ENCODE measurements at places on chromosomes 7 and 10.
A peak's percentile ranks its signal among the peaks of the same experiment; 100 is the strongest.

- no peak for DNase-seq
Observed at GRCh38 chr7:151086802-151087244, 548 bp downstream of the AGAP3 start.

GRCh38 chr7:79386688-79387422 lies 66.6 kb downstream of the MAGI2 start:
- no peak for DNase-seq

GRCh38 chr7:48837266-48837665 lies 87.1 kb upstream of the CDC14C start:
- DNase-seq, result no peak

DNA sequence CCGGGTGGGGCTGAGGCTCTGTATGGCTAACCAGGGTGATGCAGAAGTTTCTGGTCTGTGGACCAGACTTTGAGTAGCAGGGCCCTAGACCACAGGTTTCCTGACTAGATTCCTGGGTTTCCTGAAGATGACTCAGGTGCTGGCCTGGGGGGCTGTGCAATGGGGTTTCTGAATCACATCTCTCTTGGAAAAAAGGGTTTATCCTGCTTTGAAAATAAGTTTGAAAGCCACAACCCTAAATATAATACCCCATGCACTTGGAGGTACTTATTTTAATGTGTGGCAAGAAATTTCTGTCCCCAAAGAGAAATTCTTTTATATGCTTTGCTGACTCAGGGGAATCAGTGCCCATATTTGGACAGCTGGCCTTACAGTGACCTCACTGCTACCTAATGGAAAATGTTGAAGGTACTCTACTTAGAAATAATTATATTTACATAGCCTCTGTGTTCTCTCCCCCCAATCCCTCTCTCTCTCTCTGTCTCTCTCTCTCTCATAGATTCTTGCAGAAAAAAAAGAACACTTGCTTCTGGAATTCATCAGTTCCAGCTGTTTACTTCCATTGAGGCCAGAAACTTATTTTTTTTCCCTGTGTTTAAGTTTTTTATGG lies 184.4 kb upstream of the LYZL2 start:
- DNase-seq, result no peak

GRCh38 chr10:14873090-14873760 lies 5.4 kb upstream of the SUV39H2 start:
- DNase-seq, result no peak

DNA sequence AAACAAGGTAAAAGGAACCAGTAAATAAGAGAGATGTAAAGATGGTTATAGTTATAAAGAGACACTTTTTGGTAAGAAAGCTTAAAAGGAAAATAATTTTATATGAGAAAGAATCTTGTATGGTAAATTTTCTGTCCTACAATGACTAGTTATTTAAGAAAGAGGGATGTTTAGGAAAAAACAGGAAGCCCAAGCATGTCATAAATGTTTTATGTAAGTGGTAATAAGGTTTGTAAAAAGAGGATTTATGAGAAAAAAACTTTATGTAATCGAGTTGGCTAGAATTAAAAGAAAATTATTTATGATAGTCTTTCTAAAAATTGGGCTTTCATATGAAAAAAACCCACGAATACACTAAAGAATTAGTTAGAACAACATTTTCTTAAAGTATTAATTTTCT lies 34.2 kb upstream of the CREB3L2 start:
- DNase-seq, result no peak

DNA sequence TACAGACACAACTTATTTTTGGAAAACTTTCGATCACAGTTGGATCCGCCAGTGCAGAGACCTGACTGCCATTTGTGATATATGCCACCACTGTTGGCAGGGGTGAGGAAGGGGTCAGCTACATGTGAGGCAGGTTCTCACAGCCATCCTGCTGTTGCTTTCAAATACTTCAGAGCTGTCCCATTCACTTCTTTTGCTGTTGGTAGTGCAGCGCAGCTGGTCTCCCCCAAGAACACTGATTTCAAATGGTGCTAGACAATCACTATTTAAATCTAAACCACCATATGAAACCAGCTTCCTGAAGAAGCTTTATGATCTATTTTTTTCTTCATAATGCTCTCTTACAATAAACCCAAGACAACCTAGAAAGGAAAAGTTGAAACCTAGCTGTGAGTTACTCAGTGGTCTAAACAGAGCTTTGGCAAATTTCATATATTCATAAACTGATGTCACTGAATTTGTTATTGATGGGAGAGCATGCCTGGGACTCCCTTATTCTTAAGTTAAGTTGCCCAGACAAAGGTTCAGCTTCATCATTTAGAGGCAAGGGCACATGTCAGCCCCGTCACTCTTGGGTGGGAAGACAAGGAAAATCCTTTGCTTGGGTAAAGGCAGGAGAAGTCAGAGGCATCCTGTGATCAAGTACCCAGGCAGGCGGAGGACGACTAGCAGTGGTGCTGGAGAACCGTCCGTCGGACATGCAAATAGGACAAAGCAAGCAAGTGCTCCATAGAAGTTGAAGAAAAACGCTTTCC lies 143.4 kb upstream of the KLF14 start:
- DNase-seq, result no peak

DNA sequence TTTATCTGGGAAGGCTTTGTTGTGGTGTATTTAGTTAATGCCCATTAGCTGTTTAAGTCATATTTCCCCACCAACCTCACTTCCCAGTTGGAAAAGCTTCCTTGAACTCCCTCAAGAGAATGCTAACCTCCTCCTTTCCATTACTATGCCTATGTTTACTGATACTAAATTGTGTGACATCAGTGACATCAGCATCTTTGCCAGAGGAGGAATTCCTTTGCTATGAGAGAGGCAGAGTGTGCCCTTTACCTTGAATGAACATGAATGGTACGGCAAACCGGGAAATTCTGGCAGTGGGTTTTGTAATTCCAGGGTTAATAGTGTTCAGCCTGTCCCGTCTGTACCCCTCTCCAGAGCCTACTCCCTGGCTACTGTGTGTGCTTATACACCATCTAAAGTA lies 22.1 kb upstream of the GLCCI1 start:
- DNase-seq, result no peak

- no peak for DNase-seq
Observed at GRCh38 chr7:55554038-55554437, 18.3 kb downstream of the VOPP1 start.

DNA sequence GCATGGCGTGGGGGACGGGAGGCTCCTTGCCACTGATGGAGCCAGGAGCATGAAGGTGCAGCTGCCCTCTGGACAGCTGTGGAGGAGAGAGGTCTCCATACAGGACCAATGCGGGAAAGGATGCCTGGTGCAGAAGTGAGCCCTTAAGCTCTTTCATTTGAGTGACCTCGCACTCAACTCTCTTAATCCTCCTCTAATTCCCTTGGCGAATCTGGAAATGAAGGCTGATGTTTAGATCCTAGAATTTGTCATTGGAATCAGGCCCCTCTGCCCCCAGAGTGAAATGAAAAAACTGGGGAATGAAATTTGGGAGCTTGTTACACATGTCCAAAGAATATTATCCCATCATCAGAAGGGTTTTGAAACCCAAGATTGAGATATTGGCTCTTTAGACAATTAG lies 639.5 kb downstream of the LRMDA start:
- no peak for DNase-seq

- no peak for DNase-seq
Observed at GRCh38 chr7:130488392-130489139, 3.3 kb upstream of the MEST start.

DNA sequence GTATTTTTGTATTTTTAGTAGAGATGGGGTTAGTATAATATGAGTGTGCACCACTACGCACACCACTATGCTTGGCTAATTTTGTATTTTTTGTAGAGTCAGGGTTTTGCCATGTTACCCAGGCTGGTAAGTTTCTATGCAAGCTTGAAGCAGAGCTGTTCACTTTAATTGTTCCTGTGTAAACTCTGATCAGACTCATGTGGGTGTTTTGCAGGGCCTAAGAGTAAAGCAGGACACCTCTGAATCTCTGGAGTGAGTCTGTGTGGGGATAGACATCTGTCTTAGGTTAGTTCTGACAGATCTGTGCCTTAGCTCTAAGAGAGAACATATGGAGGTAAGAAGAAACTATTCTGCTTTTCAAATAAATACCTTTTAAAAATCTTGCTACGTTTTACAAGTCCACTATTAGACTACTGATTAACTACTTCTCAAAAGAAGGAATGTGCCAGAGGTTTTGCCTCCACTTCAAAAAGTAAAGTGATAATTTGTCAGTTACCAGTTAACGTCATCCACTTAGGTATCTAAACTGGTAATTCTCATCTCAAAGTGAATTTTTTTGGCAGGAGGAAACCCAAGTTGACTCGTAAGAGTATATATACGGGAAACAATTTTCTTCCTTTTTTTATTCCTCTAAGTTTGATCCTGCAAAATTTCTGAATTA lies 1.1 kb downstream of the COL17A1 start:
- no peak for DNase-seq

- DNase-seq, result no peak
Observed at GRCh38 chr7:158142657-158143056, 445.0 kb downstream of the PTPRN2 start.

DNA sequence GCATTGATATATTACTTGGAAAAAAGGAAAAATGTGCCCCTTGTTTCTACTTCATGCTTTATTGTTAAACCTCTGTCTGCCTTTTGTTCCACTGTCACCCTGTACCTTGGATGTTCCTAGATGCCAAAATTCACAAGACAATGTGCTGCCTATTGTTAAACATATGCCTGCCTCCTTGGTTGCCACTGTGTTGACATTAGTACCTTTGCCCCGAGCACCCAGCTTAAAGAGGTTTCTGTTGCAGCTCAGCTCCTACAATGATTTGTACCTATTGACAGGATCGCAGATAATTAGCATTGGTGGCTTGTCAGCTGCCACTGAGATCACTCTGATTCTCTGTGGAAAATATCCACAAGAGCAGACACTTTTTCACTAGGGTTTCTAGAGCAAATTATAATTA lies 188.0 kb downstream of the KCND2 start:
- DNase-seq, result no peak

GRCh38 chr10:71795248-71795647 lies 21.9 kb upstream of the VSIR start:
- no peak for DNase-seq

DNA sequence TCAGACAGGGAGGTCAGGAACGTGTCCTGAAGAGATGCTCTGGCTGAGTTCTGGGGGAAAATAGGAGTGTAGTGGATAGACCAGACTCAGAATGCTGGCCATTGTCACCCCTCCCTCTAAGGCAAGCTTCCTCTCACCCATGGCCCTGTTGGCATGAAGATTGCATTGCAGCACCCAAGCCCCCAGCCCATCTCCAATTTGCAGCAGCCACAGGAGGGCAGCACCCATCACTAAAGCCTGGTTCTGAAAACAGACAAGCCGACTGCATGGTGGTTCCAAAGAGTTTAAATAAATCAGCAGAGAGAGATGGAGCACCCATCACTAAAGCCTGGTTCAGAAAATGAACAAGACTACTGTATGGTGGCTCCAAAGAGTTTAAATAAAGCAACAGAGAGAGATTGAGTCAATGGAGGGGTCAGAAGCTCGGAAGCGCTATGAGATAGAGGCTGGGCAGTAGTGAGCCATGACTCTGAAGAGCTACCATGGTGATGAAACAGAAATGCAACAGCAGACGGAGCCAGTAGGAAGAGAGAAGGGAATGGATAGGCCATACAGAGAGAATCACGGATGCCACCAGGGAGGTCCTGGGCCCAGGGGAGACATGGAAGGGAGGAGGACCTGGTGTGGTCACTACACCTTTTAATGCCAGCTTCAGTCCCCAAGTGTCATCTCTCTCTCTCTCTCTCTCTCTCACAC lies 237.9 kb upstream of the MYO3A start:
- DNase-seq, result no peak

DNA sequence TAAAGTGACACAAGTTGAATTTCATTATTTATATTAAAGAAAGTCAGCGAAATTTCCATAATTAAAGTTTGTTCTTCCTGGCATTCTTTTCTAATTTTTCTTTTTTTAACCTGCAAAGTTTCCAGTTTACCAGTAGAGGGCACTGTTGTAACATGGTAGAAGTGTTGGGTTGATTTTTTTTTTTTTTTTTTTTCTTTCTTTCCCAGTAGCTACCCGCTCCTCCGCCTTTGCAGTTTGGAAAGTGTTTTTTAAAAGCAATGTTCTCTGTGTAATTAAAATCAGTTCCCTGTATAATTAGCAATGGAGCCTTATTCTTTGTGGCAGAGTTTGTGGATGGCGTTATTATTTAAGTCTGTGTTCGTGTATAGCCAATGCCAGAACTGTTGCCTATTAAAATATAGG lies 53.7 kb downstream of the TAF3 start:
- DNase-seq, result no peak

GRCh38 chr7:150875791-150876190 lies 23.5 kb downstream of the AOC1 start:
- DNase-seq, result no peak

GRCh38 chr10:127293640-127294039 lies 97.2 kb upstream of the INSYN2A start:
- DNase-seq, result peak; percentile 7

GRCh38 chr7:124515106-124515830 lies 250.3 kb downstream of the GPR37 start:
- DNase-seq, result no peak

GRCh38 chr7:22140578-22140977 lies 194.9 kb upstream of the CDCA7L start:
- no peak for DNase-seq

- no peak for DNase-seq
Observed at GRCh38 chr7:30263090-30263710, 21.2 kb upstream of the ZNRF2 start.

DNA sequence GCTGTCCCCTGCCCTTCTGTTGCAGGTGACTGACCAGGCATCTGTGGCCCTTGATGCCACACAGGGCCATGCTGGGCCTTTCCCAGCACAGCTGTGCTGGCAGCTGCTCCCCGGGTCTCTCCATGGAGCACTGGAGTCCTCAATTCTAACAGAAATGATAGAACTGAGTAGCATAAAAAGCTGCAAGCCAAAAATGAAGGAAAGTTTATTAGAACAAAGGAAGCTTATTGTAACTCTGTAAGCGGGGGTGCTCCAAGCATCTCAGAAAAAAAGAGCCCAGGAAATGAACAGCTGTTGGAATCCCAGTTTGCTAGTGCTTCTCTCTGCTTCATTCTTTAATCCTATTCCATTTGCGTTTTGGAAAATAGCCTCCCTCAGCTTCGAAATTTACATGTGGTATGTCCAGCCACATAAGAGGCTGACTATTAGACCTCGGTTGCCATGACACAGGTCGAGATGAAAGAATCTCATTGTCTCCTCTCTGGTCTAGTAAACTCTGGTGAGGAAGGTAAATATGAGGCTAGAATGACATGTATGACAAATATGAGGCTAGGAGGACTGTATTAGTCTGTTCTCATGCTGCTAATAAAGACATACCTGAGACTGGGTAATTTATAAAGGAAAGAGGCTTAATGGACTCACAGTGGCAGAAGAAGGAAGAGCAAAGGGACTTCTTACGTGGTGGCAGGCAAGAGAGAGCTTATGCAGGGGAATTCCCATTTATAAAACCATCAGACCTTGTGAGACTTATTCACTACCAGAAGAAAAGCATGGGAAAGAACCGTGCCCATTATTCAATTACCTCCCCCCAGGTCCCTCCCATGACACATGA lies 23.7 kb downstream of the EPDR1 start:
- DNase-seq, result no peak

GRCh38 chr10:98492763-98493162 lies 46.0 kb upstream of the HPS1 start:
- no peak for DNase-seq

GRCh38 chr7:17521437-17521836 lies 223.0 kb downstream of the AHR start:
- no peak for DNase-seq

All from stimulated activated CD4-positive, alpha-beta T cell treated with anti-CD3 and anti-CD28 coated beads, Interleukin-15, amount 100 ng/mL, for 1 hour (primary cell).